Left cardiac atrium (tissue), 4 donors: ENCODE measurements at places on chromosomes 3 and 15.

- DNase-seq = no peak
These were observed 64.0 kb upstream of the CPOX start for GRCh38 chr3:98657457-98657856.

- no peak for DNase-seq
These were observed 81.0 kb downstream of the FAM174B start for GRCh38 chr15:92574566-92574965.

- DNase-seq = no peak
These were observed 102.8 kb downstream of the FRMD5 start for GRCh38 chr15:44092221-44092620.

DNA sequence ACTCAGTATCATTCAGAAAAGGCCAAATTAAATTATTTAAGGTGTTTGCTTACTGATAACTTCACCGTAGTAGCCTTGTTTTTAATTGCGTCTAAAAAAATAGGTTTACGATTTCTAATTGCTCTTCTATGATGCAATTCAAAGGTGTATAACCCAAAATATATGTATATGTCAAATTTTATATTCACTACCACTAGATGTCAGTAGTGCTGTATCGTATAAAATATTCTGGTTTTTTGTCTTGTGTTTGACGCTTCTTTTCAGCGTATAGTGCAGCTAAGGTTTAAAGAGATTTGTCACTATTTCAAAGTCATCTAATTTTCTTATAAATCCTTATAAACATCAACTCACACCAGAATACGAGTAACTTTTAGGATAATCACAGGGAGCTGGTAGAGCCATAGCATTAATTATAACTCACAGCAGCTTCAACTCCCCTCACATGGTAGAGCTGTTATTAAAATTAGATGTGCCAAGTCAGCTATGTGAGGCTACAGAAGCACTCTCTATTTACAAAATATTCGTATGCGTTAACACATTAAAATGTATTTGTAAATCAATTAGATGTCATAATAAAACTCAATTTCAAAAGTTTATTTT lies 3.5 kb downstream of the PFN2 start:
- no peak for DNase-seq

DNA sequence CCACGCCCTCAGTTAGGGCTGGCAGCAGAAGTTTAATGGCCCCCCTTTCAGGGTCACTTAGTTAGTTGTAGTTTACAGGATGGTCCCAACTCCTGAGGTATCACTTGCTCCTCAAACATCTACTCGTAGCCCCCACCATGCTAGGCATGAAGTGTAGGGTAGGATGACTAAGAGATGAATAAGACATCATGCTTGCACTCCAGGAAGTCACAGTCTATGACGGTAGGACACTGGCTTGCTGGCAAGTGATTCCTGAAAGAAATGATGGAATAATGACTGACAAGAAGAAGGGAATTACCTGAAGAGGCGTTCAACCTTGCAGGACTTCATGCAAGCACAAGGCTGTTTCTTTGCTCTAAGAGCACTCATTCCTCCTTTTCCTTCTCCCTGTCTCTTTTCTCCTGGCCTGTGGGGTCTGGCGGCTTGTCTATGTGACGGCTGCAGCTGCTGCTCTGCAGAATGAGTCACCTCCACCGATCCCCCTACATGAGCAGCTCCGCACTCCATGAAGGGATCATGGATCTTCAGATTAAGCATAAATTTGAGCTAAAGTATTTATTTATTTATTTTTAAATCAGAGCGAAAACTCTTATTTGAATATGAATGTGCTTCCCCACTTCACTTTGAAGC lies 82.9 kb upstream of the BOC start:
- DNase-seq = no peak

GRCh38 chr3:81349816-81350340 lies 411.6 kb downstream of the GBE1 start:
- DNase-seq = no peak

DNA sequence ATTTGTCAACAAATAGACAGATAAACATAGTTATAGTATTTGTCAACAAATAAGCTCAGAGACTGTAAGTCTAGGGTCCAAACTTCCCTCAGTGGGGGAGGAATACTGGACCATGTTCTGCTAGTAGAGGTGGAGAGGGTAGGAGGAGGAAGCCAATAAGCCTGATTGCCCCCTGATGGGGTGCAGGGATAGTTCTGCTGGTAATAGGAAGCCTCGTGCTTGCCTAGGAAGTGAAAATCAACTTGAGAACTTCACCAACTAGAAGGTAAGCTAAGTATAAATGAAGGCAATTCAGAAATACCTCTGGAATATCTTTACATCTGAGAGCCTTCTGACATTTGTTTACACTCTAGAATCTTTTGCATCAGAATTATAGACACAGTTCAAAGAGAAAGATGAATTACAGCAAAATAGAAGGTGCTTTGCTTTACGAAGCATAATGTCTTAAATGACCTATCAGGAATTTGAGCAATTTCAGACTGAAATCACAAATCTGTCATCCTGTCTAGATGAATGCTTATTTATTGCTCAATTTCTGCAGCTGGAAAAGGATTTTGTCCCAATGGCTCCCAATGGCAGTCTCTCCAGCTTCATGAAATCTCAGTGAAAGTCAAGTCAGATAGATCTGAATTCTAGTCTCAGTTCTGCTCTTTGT lies 225.6 kb upstream of the TBC1D5 start:
- DNase-seq = no peak

GRCh38 chr3:146577662-146578061 lies 27.5 kb downstream of the PLSCR5 start:
- no peak for DNase-seq
